Occipital lobe (tissue), 3 donors: ENCODE measurements at places on chromosomes 16 and 17. TPM values are rescaled to one million over a fixed set of nuclear protein-coding genes. Genes with fewer than 3 reads are reported as not detected.

The MMP15 gene
- 12.6 TPM for total RNA-seq

The GJC1 gene
- 81.3 TPM for total RNA-seq

The KRT32 gene
- not detected for total RNA-seq

The ZC3H18 gene
- total RNA-seq, result 12.0 TPM

The CA5A gene
- total RNA-seq, result not detected

The KCNH4 gene
- total RNA-seq, result 0.31 TPM

The CA7 gene
- total RNA-seq, result not detected

The HES7 gene
- 0.31 TPM for total RNA-seq

The LPO gene
- total RNA-seq, result not detected

The KRTAP1-1 gene
- not detected for total RNA-seq

The DNAAF8 gene
- 0.62 TPM for total RNA-seq

The TMEM235 gene
- total RNA-seq, result not detected

The IRX5 gene
- 0.16 TPM for total RNA-seq

The SHCBP1 gene
- 2.8 TPM for total RNA-seq

The SOX15 gene
- total RNA-seq, result 0.47 TPM

The TAC4 gene
- not detected for total RNA-seq

The ADAP2 gene
- total RNA-seq, result 8.0 TPM

The PLD6 gene
- 9.2 TPM for total RNA-seq

The ESRP2 gene
- not detected for total RNA-seq
